ENCODE measurements at places on chromosomes 11 and 22.

DNA sequence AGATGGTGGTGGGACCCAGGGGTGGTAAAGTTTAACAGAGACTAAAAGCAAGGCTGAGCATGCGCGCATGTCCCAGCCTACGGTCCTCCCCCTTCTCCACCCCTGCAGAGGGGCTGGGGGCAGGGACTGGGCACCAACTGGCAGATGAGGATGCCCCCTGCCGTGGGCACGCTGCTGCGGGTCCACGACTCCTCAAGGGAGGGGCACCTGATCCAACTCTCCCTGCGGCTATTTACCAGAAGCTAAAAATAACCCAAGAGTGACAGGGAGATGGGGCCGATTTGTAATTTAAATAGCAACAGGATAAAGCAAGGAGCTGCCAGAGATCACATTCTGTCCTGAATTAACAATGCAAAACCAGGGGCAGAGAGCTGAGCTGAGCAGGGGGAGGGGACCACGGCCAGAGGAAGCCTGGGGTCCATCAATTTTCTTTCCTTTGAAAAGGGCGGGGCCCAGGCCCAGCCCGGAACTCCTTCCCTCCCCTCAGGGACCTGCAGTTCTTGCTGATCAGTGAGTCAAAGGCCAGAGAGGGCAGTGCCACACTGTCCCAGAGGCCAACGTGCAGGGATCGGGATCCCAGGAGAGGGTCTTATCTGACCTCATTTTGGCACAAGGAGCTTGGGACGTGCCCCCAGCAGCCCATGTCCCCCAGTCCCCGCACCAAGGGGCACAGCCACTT lies 8.1 kb upstream of the DGKZ start:
- no peak for DNase-seq

- peak; percentile 63 for DNase-seq
Observed at GRCh38 chr11:124746621-124747243, 5.3 kb downstream of the VSIG2 start.

GRCh38 chr22:35335936-35336781 lies 36.5 kb downstream of the TOM1 start:
- no peak for DNase-seq

DNA sequence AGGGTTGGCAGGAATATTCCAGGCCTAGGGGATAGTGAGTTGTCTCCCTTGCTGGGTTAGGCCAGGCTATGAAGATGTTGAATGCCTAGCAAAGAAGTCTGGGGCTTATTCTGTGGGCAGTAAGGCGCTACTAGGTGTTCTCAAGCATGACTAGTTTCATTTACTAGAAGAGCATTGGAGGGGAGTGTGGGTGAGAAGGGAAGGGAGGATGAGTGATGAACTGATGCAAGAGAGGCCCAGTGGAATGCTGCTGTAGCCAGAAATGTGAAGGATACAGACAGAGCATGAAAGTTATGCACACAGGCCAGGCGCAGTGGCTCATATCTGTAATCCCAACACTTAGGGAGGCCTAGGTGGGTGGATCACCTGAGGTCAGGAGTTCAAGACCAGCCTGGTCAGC lies 33.5 kb downstream of the POU2F3 start:
- no peak for DNase-seq

DNA sequence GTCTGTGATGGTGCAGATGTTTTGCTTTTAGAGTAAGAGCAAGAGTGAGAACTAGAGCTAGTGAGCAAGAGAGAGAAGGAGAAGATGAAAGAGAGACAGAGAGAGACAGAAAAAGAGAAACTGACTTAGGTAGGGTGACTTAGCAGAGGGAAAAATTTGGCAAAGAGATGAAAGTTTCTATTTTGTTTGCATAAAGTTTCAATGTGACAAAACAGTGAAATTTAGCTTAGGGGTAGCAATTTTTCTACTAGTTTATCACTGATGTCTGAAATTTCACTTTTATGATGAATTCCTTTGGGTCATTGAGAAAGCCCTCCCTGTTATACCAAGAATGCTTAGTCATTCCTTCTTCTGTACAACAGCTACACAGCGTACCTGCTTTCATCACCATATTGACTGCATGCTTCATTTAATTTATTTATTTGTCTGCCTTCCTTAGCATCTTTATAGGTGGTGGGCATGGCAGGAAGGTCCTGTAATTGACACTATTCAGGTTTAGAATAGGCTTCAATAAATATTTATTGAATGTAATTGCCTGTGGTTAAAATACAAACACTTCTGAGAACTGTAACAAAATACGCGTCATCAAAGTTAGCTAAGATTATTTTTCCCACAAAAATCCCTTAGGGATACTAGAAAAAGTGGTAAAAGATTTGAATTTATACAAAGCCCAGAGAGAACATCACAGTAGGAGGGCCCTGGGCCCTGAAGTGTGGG lies 19.9 kb upstream of the CTSC start:
- no peak for DNase-seq

DNA sequence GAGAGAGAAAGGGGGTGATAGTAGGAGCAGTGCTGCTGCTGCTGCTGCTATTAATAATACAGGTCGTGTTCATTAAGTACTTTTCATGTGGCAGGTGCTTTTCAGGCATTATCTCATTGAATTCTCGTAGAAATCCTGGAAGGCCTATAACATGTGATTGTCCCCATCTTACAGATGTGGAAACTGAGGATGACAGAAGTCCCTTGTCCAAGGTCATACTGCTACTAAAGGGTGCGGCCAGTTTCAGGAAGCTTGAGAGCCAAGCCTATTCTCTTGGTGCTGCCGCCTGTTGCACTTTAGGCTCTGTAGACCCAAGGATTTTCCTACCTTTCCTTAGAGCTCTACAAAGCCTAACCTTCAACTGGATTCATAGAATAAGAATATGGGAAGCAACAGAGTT lies 193.3 kb downstream of the DBX1 start:
- DNase-seq = no peak

DNA sequence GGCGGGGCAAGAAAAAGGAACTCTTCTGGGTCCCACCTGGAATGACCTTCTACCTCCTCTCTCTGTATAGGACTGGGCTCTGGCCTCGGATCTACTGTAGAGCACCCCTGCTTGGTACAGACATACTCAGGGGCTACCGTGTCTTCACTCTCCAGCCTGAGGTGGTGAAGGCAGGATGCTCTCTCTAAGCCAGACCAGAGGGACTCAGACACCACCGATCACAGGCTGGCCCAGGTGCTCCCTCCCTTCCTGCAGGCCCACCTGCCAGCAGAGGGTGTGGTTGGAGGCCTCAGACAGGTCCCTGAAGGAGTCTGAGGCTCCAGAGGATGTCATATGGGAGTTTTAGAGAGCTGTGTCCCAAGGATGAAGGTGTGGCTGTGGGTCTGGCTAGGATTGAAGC lies 4.1 kb downstream of the NHERF4 start:
- no peak for DNase-seq

- DNase-seq = no peak
Observed at GRCh38 chr22:23431337-23432072, 148.6 kb downstream of the IGLL1 start.

DNA sequence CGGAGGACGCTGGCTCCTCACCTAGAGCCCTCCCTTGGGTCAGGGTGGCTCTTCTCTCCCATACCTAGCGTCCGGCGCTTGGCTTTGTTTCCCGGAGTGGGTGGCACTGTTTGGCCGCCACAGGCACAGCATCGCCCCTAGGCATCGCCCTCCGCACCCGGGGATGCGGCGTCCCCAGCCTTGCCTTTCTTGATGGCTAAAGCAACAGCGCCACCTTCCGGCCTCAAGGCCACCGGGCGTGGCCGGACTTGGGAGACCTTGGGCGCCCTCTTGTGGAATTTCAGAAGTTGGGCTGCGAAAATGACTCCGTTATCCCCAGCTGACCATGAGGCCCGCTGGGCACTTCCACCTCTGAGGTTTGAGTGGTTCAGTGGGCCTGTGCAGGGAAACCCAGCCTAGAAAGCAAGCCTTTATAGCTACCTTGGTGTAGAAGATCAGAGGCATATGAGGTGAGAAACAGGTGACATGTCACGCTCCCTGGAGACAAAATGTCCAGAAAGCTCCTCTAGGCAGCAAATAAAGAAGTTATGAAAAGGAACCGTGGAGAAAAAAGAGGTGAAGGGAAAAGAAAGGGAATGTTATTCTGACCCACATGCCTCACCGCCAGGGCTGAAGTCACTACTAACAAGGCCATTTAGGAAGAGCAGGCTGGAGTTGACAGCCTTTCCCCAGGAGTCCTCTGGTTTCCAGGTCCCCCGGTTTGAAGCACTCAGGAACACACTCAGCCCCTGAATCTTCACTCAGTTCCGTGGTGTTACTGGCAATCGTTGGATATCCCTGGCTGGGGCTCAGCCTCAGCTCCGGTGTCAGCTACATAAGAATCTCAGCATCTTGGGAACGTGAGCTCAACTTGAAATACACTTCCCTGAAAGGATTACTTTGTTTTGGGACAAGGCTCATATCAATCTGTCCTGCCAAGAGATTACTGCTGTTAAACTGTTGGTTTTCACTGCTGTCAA lies 54.1 kb downstream of the SNX19 start:
- DNase-seq = peak; percentile 85

DNA sequence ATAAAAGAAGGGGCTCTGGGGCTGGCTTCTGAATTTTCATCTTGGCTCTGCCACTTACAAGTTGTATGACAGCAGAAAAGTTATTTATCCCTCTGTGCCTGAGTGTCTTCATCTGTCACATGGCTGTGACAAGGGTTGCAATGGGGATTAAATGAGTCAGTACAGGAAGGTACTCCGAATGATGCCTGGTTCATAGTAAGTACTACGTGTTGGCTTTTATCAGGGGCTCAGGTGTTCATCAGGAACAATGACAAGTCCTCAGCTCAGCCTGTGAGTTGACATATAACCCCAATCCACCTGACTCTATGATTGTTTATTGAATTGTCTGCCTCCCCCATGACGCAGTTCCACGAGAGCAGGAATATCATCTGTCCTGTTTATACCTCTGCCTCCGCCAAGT lies 45.7 kb downstream of the PAMR1 start:
- DNase-seq = no peak

- DNase-seq = no peak
Observed at GRCh38 chr11:79237703-79238102, 203.1 kb downstream of the TENM4 start.

DNA sequence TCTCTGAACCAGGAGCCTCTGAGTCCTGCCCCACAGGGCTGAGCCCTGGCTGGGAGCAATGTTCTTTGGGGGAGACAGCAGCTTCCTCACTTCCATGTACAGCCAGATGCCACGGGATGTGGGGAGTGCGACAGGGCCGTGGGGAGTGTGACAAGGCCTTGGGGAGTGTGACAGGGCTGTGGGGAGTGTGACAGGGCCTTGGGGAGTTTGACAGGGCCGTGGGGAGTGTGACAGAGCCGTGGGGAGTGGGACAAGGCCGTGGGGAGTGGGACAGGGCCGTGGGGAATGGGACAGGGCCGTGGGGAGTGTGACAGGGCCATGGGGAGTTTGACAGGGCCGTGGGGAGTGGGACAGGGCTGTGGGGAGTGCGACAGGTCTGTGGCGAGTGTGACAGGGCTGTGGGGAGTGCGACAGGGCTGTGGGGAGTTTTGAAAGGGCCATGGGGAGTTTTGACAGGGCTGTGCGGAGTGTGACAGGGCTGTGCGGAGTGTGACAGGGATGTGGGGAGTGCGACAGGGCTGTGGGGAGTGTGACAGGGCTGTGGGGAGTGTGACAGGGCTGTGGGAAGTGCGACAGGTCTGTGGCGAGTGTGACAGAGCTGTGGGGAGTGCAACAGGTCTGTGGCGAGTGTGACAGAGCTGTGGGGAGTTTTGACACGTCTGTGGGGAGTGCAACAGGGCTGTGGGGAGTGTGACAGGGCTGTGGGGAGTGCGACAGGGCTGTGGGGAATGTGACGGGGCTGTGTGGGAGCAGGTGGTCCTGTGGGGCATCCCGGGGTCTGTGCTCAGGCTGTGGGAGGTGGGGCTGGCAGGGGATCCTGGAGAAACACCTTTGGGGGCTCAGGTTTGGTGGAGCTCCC lies 6.6 kb upstream of the KRTAP5-6 start:
- DNase-seq = no peak

DNA sequence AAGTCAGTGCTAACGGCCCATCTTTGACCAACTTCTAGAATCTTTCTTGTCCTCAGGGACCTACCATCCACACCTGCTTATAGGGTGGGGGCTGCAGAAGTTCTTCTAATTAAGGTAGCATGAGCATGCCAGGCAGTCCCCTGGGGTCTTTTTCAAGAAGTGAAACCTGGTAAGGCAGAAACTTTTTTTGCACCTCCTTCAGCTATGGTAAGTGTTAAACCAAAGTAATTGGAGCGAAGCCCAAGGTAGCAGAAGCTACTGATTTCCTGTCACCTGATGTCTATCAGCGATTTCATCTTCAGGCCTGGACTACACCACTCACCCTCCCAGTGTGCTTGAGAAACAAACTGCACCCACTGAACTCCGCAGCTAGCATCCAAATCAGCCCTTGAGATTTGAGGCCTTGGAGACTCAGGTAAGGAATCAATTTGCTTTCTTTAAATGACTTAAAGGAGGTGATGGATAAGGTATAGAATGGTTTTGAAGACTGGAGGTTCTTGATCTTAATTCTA lies at the start of gene MS4A1:
TSS of gene MS4A1 (plus strand) at position 317 of the 512 bp plus-strand sequence. CDS start 6,528 bp downstream, outside the sequence.
- DNase-seq = no peak

DNA sequence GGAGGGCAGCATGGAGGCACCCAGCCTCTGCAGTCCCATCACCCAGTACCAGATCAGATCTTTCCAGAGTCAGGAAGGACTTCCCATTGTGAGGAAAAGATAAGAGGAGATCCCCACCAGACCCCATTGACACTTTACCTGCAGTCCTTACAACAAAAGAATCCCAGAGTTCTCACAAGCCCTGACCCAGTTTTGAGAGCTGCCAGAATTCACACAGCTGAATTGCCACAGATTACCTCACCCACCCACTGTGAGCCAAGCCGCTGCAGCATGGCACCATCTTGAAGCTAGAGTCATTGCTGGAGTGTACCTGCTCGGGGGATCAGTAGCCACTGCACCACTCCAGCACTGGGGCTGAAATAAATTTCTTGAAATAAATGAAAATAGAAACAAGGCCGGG lies 91.8 kb upstream of the UBASH3B start:
- DNase-seq = no peak
